Activated B cell treated with CpG ODN at 0.5 μM for 24 hours (primary cell): ENCODE measurements at places on chromosomes 6 and 20.

DNA sequence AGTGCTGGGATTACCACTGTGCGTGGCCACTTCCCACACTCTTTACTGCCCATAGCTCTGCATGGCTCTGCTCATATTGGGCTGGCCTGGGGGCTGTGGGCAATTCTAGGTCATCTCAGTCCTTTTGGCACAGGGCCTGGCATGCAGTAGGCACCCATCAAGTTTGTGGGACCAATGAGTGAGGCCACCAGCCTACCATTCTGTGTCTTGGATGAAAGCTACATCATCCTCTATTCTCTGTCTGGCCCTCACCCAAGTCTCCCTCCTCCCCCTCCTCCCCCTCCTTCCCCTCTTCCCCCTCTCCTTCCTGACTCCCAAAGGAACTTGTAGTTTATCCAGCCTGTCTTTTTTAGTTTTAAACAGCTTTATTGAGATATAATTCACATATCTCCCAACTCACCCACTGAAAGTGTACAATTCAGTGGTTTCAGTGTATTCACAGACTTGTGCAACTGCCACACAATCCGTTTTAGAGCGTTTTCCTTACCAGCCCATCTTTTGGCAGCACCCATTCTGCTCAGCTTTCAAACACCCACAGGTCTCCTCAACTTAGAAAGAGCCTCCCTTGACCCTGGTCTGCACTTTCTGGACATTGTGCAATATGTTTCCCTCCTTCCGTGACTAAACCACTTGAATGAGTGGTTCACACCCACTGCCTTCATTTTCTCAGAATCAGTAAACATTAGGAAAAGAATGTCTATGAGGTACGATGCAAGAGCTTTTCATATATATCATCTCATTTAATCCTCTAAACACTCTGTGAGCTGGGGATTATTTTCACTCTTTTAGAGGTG is 21.5 kb upstream of the MRPS18A start:
- no peak for DNase-seq

- DNase-seq: no peak
Measured at GRCh38 chr20:24964506-24964840, 15.4 kb downstream of the CST7 start.

GRCh38 chr6:13807696-13808095 is 6.7 kb downstream of the MCUR1 start:
- no peak for DNase-seq

DNA sequence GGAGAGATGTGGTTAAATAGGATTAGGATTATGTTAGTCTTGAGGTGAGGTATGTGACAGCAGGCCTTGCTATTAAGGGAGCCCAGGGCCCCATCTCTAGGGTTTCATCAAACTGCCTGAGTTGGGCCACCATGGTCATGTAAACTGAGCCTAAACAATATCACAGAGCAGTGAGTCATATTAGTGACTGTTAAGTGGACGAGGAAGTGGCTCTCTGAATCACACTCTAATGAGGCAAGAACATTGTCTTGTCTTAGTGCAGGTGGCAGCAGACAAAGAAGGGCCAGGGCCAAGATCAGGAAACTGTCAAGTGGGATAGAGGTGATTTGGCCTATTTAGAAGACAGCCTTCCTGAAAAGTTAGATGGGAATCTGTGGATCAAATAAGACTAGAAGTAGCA is 23.1 kb downstream of the ENPP3 start:
- DNase-seq: no peak

DNA sequence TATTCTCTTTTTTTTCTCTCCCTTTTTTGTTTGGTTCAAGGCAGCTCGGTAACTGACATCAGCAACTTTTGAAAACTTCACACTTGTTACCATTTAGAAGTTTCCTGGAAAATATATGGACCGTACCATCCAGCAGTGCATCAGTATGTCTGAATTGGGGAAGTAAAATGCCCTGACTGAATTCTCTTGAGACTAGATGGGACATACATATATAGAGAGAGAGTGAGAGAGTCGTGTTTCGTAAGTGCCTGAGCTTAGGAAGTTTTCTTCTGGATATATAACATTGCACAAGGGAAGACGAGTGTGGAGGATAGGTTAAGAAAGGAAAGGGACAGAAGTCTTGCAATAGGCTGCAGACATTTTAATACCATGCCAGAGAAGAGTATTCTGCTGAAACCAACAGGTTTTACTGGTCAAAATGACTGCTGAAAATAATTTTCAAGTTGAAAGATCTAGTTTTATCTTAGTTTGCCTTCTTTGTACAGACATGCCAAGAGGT is 10.6 kb downstream of the HEY2 start:
- no peak for DNase-seq

- no peak for DNase-seq
Measured at GRCh38 chr6:106553440-106553839, 75.9 kb downstream of the RTN4IP1 start.

DNA sequence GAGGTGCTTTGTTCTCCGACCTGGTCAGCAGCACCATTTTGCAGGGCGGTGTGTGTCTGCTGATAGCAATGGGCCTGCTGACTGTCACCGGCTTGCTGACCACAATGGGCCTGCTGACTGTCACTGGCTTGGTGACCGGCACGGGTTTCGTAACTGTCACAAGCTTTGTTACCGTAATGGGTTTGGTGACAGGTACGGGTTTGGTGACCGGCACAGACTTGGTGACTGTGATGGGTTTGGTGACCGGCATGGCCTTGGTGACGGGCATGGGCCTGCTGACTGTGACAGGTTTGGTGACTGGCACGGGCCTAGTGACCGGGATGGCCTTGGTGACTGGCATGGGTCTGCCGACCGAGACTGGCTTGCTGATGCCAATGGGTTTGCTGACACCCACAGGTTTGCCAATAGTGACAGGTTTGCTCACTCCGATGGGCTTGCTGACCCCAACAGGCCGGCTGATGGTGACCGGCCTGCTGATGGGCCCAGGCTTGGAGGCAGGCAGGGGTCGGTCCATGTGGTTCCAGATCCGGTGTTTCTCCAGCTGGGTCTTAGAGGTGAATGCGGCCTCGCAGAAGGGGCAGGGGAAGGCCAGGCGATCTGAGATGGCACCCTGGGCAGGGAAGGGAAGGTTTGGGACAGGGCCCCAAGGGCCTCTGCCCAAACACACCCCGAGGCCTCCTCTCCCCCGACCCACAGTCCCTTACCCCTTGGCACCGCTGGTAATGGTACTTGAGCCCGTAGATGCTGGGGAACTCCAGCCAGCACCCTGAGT is 3.4 kb downstream of the ZNF512B start:
- DNase-seq: no peak
